Small intestine (tissue), 16 donors: ENCODE measurements at places on chromosomes 5 and 9. TPM values are rescaled to one million over a fixed set of nuclear protein-coding genes. Genes with fewer than 3 reads are reported as not detected.

Gene BTNL3
- 83.2 TPM for polyA plus RNA-seq

Gene EIF4E1B
- polyA plus RNA-seq, result 0.22 TPM

Gene CLIC3
- polyA plus RNA-seq, result 6.2 TPM

DNA sequence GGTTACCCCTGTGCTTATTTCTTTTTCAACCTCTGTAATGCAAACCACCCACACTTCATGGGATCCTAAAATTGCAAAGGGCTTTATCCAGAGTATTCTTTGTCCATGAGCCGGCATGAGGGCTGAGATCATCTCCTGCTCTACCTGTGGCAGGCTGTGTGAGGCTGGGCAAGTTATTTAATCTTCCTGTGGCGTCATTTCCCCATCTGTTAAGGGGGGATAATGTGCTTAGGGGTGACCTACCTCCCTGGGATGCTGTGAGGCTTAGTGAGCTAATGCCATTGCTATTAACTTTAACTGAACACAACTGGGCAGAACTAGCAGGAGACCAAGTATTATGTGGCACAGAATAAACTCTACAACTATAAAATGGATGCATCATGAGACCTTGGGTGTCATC, 17.0 kb downstream of the FRMPD1 start:
- no peaks in the 10 kb centered on the region for H3K4me1 ChIP-seq
- no peak overlapping the region for H3K4me3 ChIP-seq
- H3K36me3 ChIP-seq, result no peaks in the 10 kb centered on the region
- H3K27me3 ChIP-seq, result no peaks in the 10 kb centered on the region
- DNase-seq, result no peak
- H3K27ac ChIP-seq, result no peak overlapping the region

- no peak overlapping the region for H3K4me3 ChIP-seq
Measured at GRCh38 chr5:84218546-84218945, 166.1 kb downstream of the EDIL3 start.

DNA sequence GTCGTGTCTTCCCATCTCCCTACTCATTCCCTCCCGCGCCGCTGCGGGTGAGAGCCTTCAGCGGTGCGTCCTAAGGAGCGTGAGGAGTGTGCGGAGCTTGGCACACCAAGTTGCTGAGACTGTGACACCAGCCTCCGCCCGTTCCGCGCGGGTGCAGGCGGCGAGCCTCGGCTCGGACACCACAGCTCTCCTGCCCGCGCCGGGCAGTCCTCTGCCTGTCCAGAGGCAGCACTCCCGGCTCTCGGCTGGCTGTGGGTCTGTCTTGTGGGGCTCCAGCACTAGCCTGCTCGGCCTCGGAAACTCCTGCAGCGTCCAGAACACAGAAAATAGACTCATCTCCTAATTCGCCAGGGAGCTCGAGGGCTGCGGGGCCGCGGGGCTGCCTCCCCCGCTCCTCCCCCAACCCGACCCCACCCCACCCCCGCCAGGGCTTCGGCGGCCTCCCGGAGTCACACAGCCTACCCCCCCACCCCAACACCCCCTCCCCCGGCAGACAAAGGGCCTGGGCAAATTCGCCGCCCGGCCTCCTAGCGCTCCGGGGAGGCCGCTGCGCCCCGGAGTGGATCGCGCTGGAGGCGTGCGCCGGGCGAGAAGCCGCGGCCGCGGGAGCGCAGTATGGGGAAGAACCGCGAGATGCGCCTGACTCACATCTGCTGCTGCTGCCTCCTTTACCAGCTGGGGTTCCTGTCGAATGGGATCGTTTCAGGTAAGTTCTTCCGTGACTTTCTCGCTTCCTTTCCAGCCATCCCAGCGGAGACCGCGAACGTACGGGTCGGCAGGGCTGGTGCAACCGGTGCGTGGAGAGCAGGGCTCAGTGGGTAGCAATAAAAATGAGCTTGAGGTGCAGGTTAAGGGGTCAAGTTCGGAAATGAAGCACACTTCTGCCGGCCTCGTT, at the start of gene ADAMTS19:
Gene ADAMTS19 (plus strand): TSS at position 522 of the 895 bp plus-strand sequence. CDS start 94 bp downstream, at position 616.
- H3K27ac ChIP-seq, result no peak within 1 kb of the TSS
- H3K4me3 ChIP-seq, result peak within 1 kb of the TSS; percentile 52
- DNase-seq, result peak; percentile 31
- peaks cover 10% of the 10 kb centered on the region for H3K27me3 ChIP-seq

DNA sequence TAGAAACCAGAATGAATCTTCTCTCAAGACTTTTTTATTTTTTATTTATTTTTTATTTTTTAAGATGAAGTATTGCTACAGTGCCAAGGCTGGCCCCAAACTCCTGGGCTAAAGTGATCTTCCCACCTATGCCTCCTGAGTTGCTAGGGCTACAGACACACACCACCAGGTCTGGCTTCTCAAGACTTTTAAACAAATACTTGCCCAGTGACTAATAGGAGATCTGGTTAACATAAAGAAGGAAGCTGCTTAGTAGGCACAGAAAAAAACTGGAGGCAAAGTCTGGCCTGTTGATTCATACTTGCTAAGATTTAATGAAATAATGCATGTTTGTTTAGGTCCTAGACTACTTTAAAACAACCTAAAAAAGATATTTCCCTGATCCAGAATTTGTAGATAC, 43.8 kb downstream of the SLC38A9 start:
- H3K4me3 ChIP-seq, result no peak overlapping the region
- H3K4me1 ChIP-seq, result no peaks in the 10 kb centered on the region
- H3K27me3 ChIP-seq, result no peaks in the 10 kb centered on the region
- H3K36me3 ChIP-seq, result peaks cover 1% of the 10 kb centered on the region
- H3K27ac ChIP-seq, result no peak overlapping the region
- DNase-seq, result no peak

DNA sequence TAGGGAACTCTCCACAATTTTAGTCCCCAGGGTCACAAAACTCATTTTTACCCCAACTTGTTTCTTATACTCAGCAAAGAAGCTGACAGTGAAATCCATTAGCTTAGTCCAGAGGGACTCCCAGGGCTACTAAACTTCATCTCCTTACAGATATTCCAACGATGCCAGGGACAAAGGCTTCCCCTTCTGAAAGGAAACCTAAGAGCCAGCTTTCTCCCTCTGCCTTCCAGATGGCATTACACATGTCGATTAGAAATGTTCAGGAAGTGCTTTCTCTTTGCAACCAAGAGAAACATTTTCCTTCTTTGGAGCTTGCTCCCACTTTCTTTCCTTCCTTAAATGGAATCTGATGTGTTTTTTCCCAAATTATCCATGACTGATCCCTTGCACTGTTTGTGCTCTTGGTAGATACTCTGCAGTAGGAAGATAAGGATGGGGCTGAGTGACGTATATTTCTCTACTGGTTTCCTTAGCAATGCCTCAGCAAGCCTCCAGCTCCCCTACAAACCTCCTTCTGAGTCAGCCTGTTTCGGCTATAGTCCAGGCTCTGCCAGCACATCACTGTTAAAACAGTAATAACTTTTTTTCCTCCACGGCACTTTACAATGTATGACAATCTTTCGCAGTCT, 43.0 kb upstream of the HTR4 start:
- no peak overlapping the region for H3K4me3 ChIP-seq
- H3K4me1 ChIP-seq, result no peaks in the 10 kb centered on the region
- no peaks in the 10 kb centered on the region for H3K36me3 ChIP-seq
- no peaks in the 10 kb centered on the region for H3K27me3 ChIP-seq
- no peak overlapping the region for H3K27ac ChIP-seq
- no peak for DNase-seq

- no peaks in the 10 kb centered on the region for H3K4me1 ChIP-seq
- no peaks in the 10 kb centered on the region for H3K27me3 ChIP-seq
- H3K36me3 ChIP-seq, result no peaks in the 10 kb centered on the region
- H3K27ac ChIP-seq, result no peak overlapping the region
Measured at GRCh38 chr5:3346111-3346820, 249.4 kb upstream of the IRX1 start.

DNA sequence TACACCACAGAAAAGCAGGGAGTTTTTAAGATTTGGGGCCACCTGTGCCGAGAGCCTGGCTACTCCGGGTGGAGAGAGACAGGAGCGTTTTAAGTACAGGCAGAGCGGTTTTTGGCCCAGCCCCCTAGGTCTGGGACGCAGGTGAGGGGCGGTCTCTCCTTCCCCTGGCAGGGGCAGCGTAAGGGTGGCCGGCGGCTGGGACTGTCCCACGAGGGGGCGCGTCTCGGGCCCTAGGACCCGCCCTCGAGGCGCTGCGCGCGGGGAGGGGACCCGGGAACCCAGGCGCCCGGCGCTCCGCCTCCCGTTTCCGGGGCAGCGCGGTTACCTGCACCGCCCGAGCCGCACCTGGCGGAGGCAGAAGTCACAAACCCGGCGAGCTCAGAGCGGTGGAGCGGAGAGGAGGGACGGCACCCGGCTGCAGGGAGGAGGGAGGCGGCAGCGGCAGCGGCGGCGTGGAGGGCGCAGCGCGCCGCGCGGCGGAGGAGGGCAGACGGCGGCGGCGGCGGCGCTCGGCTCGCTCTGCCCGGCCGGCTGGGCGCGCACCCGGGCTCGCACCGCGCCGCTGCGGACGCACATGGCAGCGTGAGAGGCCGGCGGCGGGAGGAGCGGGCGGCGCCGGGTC, at the start of gene WWC1:
Gene WWC1 (plus strand): TSS at position 304 of the 622 bp plus-strand sequence. CDS start 508 bp downstream, outside the sequence.
- H3K36me3 ChIP-seq, result no peaks in the 10 kb centered on the region
- H3K4me1 ChIP-seq, result no peaks in the 10 kb centered on the region
- peak; percentile 94 for DNase-seq
- peak within 1 kb of the TSS; percentile 86 for H3K27ac ChIP-seq
- peaks cover 8% of the 10 kb centered on the region for H3K27me3 ChIP-seq

GRCh38 chr9:119368681-119369581, at the start of gene BRINP1:
Gene BRINP1, minus strand, starts transcription at chr9:119369435. Its CDS starts 56,080 bp downstream, at chr9:119313355.
- no peak for DNase-seq
- H3K27me3 ChIP-seq, result peaks cover 43% of the 10 kb centered on the region
- H3K4me1 ChIP-seq, result no peaks in the 10 kb centered on the region
- H3K4me3 ChIP-seq, result peak within 1 kb of the TSS; percentile 32
- H3K27ac ChIP-seq, result no peak within 1 kb of the TSS
